ENCODE measurements at places on chromosomes 11 and 22.

DNA sequence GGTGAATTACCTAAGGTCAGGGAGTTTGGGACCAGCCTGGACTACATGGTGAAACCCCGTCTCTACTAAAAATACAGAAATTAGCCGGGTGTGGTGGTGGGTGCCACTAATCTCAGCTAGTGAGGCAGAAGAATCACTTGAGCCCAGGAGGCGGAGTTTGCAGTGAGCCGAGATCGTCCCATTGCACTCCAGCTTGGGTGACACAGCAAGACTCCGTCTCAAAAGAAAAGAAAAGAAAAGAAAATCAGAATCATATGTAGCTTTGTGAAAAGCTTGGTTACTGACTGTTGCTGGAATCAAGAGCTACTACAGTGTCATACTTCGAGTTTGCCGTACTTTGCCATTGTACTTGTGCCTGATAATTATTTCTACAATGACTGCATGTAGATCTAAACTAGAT is 4.2 kb upstream of the TMEM135 start:
- no peak for DNase-seq

- no peak for DNase-seq
These were observed 14.5 kb downstream of the SERPINH1 start for GRCh38 chr11:75576499-75576918.

- no peak for DNase-seq
These were observed 109.4 kb downstream of the GRIA4 start for GRCh38 chr11:105719073-105719822.

GRCh38 chr11:86192519-86193257 is 51.9 kb upstream of the EED start:
- no peak for DNase-seq

DNA sequence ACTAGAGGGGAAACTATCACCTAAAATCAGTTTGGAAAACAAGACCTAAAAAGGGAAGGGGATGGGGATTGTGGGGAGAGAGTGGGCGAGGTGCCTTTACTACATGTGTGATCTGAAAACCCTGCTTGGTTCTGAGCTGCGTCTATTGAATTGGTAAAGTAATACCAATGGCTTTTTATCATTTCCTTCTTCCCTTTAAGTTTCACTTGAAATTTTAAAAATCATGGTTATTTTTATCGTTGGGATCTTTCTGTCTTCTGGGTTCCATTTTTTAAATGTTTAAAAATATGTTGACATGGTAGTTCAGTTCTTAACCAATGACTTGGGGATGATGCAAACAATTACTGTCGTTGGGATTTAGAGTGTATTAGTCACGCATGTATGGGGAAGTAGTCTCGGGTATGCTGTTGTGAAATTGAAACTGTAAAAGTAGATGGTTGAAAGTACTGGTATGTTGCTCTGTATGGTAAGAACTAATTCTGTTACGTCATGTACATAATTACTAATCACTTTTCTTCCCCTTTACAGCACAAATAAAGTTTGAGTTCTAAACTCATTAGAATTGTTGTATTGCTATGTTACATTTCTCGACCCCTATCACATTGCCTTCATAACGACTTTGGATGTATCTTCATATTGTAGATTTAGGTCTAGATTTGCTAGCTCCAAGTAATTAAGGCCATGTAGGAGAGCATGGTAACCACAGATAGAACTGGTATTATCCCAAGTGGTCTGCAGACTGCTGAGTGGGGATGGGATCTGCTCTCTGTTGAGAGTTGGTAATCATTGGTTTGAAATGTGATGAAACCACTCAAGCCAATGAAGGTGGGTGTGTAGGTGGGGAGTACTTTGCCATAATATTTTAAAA is 3.6 kb downstream of the NEAT1 start:
- DNase-seq, result no peak
